Jurkat, Clone E6-1 (cell line): ENCODE measurements at places on chromosomes 5 and 9.

DNA sequence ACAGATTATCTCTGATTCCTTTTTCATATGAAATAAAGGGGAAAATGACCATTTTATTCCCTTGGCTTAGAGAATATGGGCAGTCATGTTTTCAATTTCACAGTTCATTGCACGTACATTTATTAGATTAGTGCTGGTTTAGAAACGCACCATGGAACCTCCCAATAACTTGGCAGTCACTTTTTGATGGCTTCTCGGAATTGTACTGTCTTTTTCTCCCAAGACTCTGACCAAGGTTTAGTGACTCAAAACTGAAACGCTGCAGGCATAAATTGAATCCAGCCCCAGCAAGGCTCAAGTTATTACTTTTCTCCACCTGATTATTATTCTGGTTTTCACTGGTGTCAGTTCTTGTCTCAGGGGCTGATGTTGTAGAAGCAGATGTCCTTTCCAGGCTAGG lies 55.6 kb upstream of the EGFLAM start:
- no peak for DNase-seq

- DNase-seq = no peak
Observed at GRCh38 chr5:170569101-170569500, 65.3 kb downstream of the KCNIP1 start.

GRCh38 chr9:112065806-112066606 lies 109.1 kb downstream of the SUSD1 start:
- no peak for DNase-seq

DNA sequence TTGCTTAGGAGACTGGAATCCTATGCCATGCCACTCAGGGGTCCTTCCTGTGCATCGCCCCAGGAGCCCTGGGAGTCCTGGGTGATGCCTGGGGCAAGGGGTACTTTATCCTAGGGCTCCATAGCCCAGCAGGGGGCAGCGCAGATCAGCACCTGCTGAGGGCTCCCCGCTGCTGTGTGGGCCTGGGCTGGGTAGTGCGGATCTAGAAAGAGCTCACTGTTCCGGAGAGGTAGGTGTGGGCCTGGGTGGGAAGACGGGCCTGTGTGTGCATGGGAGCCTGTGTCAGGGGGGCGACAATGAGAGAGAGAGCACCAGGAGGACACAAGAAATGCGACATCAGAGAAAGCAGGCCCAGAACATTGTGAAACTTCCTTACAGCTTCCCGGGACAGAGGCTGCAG lies 11.4 kb upstream of the DAB2IP start:
- peak; percentile 16 for DNase-seq

DNA sequence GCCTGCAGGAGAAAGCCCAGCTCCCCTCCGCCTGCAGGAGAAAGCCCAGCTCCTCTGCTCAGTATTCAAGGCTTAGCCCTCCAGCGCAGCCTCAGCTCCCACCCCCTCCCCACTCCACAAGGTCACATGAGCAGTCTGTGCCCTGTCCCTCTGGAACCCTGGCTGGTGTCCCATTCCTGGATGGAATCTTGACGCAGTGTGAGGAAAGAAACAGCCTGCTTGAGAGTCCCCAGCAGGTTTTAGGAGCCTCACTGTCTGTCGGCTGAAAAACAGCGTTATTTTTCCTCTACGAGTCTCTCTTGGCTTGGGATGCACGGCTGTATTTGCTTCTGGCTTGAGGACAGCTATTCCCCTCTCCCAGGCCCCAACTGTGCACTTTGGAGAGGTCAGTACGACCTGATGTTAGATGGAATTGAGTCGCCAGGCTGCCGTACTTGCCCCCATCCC lies 210.1 kb upstream of the TRIM32 start:
- no peak for DNase-seq

DNA sequence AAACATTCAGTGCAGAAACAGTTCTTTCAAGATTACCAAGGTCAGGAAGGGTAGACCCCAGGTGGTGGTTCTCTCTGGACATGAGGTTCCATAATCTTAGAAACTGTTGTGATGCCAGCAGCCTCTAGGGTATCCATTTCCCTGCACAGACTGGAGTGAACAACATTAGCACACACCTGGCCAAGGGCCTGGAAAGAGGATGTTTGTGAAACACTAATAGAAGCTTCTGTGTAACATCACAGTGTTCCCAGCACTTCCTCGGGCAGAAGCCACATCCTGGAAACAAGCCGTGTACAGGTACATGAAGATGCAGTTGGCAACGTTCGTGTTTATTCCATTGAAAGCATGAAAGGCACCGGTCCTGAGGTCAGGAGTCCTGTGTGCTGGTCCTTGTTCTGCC lies 598.2 kb upstream of the KLF4 start:
- peak; percentile 11 for DNase-seq

DNA sequence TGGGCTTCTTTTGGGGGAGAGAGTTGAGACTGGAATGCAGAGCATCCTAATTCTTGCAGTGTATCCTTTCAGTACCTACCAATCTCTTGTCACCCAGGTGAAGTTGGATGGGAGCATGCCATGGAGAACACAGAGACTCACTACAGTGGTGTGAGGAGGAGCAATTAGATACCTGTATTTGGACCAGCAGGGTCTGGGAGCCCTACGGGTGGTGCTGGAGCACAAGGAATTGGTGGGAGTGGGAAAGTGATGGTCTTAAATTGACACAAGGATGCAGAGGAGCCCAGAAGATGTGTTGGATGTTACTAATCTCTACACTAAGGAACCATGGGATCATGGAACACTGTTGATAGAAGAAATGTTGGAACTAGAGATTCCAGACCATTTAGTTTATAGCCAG lies 212.7 kb downstream of the CHSY3 start:
- DNase-seq = no peak

- DNase-seq = no peak
Observed at GRCh38 chr5:126755593-126755992, 21.3 kb upstream of the LMNB1 start.

- DNase-seq = no peak
Observed at GRCh38 chr9:113520109-113520642, 56.6 kb downstream of the RGS3 start.

GRCh38 chr9:37565661-37566618 lies 10.2 kb downstream of the FBXO10 start:
- no peak for DNase-seq

DNA sequence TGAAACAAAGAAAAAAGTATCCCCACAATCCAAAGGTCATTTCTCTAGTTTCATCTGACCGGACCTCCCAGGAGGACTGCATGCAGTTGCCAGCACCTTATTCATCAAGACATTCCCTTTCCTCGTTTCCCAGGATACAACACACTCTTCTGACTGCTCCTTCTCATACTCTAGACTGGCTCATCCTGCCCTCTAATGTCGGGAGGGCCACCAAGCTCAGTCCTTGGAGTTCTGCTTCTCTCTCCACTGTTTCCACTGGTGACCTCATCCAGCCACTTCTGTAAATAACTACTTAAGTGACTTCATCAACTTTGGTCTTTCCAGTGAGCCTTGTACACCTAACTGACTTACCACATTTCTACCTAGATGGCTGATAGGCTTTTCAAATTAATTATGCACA lies 179.1 kb downstream of the EPB41L4A start:
- DNase-seq = no peak

DNA sequence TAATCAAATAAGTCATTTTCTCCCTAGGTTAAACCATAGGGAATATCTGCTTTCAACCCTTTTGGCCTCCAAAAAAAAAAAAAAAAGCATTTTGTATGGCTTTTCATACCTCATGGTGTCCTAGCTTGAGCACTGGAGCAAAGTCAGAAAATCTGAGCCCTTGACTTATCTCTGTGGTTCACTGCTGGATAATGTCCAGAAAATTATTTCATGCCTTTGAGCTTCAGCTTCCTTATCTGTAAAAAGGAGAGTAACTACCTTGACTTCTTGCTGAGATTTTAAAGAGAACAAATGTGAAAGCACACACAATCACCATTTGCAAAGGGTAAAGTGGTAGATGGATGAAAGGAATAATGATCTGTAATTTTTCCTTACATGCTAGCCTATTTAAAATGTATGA lies 165.9 kb downstream of the ALDH1A1 start:
- DNase-seq = no peak

DNA sequence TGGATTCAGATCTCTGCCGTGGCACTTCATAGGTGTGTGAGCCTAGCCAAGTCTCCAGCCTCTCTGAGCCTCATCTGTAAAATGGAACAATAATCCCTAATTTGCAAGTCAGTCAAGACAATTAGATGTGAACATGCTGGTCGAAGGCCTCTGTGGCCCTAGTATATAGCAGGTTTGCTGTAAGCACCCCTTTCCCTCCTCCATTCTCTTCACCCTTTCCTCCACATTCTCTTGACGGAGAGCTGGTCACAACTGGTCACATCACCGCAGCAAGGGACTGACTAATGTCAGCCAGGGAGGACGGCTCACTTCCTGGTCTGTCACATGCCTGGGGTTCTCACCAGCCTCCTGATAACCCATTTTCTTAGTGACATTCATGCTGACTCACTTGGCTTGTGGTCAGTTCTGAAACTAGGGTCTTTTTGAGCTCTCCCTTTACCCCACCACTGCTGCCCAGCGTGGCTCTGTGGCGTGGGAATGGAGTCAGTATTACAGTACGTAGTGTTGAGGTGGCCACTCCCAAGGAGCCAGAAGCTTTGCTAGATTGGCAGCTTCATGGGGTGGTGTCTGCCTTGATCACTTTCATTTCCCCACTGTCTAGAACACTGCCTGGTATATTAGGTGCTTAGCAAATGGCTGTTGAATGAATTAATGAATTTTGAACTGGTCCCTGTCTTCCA lies 47.8 kb downstream of the ERGIC1 start:
- DNase-seq = no peak

GRCh38 chr5:178392931-178393394 lies 160.4 kb upstream of the PHYKPL start:
- DNase-seq = no peak

- DNase-seq = no peak
Observed at GRCh38 chr9:129385211-129385934, 207.3 kb upstream of the IER5L start.

DNA sequence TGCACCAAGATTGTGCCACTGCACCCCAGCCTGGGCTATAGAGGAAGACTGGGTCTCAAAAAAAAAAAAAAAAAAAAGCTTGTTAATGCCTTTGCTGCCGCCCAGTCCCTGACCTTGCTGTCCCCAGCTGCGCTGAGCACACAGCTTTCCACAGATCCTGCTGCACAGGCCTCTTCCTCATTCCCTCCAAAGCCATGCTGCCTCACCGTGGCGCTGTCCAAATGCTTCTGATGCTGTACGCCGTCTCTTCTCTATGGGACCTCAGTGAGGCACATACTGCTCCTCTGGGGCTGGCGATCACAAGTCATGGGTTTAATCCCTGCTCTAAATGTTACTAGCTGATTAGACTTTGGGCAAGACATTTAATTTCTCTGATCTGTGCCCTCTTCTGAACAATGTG lies 234.1 kb downstream of the FBXL7 start:
- DNase-seq = no peak

DNA sequence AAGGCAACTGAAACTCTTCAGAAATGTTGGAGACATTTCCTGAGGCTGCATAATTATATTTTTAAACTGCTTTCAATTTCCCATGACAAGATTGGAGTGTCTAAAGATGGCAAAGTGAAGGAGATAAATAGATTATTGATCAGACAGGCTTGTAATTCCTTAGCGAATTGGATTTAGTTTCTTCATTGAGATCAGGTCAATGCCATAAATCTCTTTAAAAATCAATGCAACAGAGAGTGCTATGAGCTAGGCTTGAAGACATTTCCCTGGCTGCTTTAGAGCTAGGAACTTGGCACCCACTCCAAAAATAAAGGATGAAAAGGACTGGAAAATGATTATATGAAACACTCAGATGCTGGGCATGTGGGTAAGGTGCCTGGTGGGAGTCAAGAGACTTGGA lies 828.4 kb downstream of the TLR4 start:
- DNase-seq = no peak

DNA sequence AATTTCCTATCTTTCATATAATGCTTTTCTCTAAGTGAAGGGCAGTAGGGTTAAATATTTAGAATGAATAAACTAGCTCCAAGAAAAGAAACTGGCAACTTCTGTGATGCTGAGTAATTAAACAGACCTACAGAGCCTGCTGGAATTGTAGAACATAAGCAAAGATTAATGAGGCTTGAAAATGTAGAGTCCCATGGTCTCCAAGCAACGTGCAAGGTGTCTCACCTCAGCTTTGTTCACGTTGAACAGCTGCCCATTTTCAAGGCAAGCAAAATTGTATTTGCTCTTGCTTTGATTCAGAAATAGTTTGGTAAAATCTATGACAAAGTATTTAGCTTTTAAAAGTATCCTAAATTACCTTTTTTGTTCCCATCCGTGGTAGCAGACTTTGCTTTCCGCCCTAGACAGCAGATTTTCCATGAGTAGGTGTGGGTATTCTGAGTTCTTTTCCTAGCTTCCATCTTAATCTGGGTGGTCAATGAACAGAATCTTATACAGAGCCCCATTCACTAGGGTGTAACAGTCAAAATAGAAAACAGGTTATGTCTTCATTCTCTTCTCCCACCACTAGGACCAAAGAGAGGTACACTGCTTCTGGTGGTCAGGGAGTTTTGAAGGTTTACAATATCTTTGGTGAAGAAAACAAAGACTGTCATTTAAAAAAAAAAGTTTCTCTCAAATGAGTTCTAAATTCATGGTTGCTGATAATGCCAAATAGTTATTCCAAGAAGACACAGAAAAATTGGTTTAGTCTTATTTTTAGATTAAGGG lies 52.1 kb upstream of the TYRP1 start:
- DNase-seq = no peak

- DNase-seq = peak; percentile 93
Observed at GRCh38 chr5:153352685-153353219, 137.7 kb upstream of the GRIA1 start.

DNA sequence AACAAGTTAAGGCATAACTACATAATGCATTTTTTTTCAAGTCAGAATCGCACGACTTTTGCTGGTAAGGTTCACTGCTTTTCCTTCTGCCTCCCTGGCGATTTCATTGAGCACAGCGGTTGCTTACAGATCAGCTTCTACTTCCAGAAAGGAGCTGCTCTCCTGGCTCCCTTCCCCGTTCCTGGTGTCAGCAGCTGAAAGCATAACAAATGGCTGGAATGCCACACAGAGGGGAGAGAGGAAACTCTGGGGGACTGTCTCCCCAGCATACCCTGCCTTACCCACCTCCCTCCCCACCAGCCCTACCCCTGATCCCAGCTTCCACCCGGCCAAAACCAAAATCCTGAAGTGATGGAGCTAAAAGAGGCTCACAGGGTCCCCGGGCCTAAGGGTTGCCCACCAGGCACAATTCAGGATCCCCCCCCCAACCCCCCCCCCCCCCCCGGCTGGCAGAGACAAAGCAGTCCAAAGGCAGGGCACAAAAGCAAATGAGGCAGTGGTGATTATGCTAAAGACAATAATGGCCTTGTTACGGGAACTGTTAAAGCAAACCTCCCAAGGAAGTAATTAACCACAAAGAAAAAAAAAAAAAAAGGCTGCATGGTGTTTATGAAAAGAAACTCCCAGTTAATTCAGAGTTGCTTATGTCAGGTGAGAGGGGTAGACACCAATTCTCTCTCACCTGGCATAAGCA lies 126.1 kb upstream of the WWC1 start:
- DNase-seq = peak; percentile 48
